ENCODE measurements at places on chromosomes 6 and 20.
A peak's percentile ranks its signal among the peaks of the same experiment; 100 is the strongest.

DNA sequence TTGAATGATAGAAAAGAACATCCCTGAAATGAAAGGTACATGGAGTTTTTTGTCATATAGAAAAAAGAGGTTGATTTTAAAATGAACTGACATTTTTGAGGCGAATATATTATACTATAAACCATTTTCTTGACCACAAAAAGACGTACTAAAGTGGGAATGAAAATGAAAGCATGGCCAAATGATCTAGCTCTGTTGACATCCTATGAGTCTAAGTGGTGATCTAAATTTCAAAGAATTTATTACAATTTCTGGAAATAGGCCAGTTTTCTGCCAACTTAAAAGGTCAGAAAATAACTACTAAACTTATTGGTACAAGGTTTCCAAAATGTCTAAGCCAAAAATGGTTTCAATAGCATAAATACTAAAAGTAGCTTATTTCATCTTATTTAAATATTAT lies 536.8 kb downstream of the EYS start:
- DNase-seq, result no peak

DNA sequence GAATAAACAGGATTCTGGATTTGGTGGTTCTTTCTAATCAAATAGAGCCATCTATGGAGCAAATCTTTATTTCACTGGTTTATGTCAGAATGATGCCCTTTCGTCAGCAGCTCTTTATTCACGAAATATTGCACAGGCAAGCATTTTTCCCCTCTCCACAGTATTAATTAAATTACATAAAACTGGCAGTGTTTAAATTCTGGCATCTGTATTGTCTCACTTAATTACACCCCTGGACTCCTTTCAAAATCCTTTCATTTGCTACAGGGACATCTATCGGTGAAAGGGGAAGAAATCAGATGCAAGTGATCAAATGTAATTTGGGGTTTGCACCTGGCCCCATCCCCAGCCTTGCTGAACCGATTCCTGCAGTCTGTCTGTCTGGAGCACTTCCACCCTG lies 801.9 kb downstream of the QKI start:
- no peak for DNase-seq

DNA sequence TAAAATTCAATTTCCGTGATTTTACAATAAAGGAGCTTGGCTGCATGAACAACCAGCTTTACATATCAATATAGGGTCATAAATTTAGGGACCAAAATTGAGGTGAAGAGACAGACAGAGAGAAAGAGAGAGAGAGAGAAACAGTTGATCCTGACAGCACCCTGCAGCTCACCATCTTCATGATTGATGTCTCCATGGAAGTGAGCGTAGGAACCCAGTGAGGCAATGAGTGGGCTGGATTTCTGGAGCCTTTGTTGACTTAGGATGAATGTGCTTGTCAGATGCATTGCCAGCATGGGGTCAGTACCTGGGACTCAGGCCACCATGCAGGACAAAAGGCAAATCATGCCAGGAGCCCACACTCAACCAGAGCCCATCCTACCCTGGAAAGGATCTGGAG lies 165.1 kb upstream of the SYNDIG1 start:
- DNase-seq, result no peak

GRCh38 chr6:2960935-2961334 lies 10.4 kb downstream of the SERPINB6 start:
- no peak for DNase-seq

DNA sequence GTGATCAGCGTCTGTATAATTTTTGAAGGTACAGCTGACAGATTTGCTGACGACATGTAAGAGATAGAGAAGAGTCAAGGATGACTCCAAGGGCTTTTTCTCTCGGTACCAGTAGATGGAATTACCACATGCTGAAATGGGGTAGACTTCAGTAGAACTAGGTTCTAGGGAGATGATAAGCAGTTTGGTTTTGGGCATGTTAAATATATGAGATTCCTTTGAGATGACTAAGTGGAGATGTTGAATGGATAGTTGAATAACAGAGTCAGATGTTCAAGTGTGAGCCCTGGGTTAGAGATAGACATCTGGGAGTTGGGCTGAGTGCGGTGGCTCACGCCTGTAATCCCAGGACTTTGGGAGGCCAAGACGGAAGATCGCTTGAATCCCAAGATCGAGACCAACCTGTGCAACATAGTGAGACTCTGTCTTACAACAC lies 50.0 kb downstream of the PHF20 start:
- DNase-seq, result no peak

- peak; percentile 40 for DNase-seq
Observed at GRCh38 chr20:38165089-38165965, at the start of gene TGM2. TSS of gene TGM2 (minus strand) at chr20:38165270. CDS start at chr20:38165198, 72 bp downstream.

DNA sequence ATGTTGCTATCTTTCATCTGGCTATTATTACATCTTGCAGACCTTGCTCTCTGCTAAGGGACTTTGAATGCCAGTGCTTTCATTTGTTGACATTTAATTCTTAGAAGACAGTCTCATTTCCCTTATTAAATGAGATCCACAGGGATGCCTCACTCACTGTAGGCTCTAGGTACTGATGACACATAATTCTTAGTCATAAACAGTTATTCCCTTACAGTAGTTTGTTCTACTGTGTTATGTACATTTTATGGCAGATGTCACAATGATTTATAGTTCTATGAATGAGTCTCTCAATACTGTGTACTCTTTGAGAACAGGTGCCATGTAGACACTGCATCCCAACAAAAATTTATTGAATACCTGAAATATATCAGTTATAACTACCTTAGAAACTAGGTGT lies 70.3 kb downstream of the FAM83B start:
- no peak for DNase-seq

- no peak for DNase-seq
Observed at GRCh38 chr6:50962213-50962759, 143.6 kb downstream of the TFAP2B start.

DNA sequence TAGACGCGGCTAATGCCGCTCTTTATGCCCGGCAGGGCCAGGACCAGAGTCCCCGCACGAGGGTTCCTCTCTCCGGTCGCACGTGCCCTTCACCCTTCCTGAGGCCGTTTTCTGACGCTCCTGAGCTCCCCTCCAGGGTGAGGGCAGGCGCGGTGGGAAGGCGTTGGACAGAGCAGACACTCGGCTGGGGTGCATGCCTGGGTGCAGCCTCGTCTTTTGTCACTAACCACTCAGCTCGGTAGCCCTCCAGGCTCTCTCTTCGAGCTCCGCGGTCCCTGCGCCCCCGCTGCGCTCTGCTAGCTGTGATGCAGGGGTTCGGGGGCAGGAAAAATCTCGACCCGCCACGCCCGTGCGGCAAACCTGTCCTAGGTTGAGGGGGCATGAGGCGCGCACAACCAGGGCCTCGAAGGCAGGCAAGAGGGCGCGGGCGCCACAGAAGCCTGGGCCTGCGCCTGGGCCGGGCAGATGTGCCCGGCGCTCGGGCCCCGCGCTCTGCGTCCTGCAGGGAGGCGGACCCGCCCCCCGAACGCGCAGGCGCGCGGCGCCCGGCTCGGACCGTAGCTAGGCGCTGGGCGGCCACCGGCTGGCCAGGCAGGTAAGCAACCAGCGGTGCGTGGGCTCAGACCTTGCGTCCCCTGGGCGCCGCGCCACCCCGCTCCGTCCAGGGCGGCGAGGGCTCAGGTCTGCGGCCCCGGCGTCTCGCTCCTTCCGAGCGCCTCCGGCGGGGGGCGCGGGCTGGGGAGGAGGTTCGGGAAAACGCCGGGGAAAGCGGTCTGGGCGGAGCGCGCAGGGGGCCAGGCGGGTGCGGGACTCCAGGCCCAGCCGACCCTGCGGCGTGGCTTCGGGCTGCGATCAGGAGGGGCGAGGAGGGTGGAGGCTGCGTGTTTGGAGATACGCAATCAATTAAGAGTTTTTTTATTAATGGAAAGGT lies at the start of gene L3MBTL1:
Gene L3MBTL1, plus strand, starts transcription at position 548 of the 931 bp plus-strand sequence. CDS start 5,807 bp downstream, outside the sequence.
- DNase-seq, result no peak

GRCh38 chr6:33908025-33908424 lies 104.2 kb upstream of the MLN start:
- no peak for DNase-seq

- peak; percentile 15 for DNase-seq
Observed at GRCh38 chr6:135105710-135106109, 51.1 kb upstream of the HBS1L start.

DNA sequence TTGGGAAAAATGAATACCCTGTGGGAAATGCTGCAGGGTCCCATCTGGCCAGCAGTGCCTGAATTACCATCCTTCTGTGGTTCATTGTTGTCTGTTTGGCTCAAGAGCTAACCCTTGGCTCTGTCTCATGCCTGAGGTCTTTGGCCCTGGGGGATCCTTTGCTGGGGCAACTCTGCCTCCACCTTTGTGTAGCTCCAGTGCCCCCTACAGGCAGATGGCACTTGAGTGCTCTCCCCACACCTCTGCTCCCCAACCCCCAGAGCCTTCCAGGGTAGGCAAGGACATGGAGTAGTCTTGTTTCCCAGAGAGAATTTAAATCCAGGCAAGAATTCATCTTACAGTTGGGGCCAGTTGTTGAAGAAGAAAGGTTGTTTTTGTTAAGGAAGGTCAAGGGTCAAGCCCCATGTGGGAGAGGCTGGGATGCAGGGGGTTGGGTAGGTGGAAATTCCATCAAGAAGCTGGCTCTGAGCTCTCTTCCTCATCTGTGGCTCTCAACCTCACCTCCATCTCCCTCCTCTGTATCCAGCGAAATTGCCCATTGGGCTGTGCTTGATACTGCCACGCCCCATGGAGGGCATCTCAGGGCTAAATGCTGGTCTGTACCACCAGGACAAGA lies 44.2 kb downstream of the ZNF831 start:
- peak; percentile 86 for DNase-seq

- DNase-seq, result peak; percentile 37
Observed at GRCh38 chr6:133553652-133554051, 312.5 kb downstream of the EYA4 start.

DNA sequence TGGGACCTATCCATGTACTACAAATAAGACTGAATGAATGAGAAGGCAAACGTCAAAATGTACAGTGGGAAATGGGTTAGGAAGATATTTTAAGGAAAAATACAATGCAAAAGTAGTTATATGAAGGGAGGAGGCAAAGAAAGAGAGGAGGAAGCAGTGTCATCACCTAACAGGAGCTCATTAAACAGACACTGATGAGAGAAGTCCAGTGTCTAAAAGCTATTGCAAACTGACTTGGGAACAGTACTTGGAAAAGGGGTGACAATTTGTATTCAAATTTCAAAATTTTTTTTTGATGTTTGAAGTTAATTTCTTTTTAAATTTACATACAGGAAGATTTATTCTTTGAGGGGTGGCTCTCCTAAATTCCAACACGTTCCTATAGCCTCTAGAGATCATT lies 143.5 kb upstream of the NOX3 start:
- DNase-seq, result no peak

DNA sequence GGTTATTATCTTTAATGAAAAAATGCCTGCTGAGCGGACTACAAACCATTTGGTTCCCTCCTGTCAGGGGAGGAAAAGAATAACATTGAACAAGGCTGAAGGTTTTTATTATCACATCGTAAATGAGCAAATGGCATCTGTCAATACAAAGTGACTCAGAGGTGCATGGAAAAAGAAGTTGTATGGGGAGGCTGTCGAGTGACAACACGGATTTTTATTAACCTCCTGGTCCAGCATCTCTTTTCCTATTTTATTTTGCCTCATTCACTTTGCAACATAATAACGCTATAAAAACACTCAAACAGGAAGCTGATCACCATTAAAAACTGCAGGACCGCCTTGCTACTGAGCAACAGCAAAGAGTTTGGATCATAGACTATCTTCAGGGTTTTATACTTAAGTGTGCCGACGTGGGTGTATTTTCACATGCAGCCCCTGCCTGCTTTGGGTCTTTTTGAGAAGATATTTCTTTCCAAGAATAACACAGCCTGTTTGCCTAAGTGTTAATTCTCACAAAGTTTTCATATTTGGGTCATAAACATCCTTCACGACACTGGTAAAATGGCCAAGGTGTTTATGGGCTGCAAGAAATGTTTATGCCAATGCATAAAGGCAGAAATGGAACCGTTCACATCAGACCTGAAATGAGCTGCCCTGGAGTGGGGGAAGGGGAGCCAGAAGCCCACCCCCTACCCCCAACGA lies 132.1 kb upstream of the SALL4 start:
- no peak for DNase-seq

DNA sequence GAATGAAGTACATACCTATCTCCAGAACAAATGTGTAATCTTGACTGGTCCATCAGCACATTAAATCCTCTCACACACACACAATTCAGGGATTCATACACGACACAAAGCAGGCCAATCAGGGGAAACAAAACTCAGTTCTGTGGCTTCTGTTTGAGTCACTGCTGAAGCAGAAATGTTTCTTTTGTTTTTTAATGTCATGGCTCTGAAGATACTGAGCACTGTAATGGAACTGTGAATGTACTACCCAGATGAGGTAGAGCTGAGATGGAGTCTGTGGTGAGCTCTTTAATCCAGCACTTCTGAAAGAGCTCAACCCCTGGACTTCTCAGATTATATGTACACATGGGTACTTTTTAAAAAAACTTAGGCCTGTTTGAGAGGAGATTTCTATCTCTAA lies 116.4 kb downstream of the THEMIS start:
- no peak for DNase-seq

DNA sequence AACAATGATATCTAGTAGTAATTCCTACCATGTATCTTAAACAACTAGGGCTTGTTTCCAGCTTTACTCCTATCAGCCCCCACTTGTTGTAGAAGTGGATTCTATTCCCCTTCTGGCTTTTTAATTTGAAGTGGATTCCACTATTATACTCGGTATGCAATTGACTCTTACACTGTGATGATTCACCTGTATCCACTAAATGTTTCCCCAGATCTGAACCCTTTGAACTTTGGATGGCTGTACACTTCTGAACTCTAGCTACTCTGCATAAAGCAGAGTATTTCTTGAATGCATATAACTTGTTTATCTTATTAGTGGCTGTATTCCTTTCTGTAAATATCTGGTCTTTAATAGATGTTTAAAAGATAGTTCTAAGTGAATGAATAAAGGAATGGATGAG lies 538.4 kb upstream of the NRSN1 start:
- no peak for DNase-seq

DNA sequence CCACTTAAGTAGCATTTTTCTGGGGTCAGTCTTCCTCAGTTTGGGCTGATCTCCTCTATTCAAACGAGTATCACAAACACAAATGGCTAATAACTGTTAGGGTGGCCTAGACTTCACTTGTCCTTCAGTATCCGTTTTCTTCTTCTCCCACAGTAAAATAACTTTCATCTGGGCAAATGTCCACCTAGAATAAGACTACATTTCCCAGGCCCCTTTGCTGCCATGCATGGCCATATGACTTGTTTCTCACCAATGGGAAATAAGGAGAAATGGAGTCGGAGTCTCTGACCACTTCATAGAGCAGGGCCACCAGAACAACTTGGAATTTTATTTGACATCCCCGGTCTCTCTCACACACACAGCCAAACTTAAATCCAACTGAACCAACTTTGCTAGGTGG lies 51.4 kb downstream of the SULF2 start:
- DNase-seq, result no peak

DNA sequence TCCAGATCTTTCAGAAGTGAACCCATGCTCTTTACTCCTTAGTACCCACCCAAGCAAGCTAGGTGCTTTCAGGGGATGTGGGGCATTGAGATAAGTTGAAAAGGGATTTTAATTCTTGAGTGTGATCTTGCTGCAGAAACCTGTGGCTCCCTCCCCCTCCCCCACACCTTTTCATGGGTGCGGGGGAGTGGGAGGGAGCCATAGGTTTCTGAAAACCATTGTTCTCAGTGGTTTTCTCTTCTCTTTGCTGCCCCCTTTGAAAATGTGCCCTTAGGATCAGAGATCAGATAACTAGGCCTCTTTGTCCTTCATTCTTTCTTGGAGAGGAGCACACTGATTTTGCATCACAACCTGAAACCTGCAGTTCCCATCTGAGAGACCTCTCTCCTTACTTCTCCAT lies 2.4 kb downstream of the PCSK2 start:
- no peak for DNase-seq

GRCh38 chr6:54216336-54216735 lies 91.9 kb upstream of the TINAG start:
- DNase-seq, result no peak

GRCh38 chr20:58137236-58137635 lies 91.2 kb downstream of the ANKRD60 start:
- no peak for DNase-seq

Measured in OCI-LY7 (cell line).